ENCODE measurements at places on chromosomes 3 and 15. TPM values are rescaled to one million over a fixed set of nuclear protein-coding genes. Genes with fewer than 3 reads are reported as not detected.

DNA sequence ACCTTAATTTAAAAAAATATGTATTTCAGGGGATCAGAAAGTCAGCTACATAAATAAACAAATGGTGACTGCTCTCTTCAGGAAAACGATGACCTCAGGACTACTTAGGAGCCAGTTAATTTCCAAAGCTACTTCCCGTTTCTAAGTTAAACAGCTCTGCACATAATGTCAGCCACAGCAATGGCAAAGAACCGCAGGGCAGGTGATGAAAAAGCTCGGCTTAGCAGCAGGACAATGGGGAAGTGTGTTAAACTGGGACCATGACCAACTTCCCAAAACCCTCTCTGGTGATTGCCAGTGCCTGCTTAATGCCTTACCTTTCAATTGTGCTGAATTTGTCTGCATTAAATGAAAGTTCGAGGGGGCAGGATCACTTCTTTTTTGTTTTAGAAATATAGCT is 258.9 kb downstream of the FHIT start:
- DNase-seq: no peak
- H3K27ac ChIP-seq: no peak overlapping the region
- no peaks in the 10 kb centered on the region for H3K4me1 ChIP-seq

DNA sequence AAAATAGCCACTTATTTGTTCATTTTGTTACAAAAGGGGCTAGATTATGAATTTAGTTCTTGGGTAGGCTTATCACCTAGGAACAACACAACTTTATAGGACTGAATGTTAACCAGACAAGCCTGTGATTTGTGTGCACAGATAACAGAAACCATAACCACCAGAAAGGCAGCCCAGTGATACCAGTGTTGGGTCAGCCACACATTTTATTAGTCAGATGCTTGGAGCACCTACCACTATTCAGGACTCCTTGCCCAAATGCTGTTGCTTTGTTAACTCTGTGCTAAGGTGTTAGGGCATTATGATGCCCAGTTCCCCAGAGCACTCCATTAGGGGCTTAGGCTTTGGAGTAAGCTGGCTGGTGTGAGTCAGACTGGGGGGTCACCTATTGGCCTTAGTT is 22.5 kb downstream of the PLCL2 start:
- no peak for DNase-seq
- H3K27ac ChIP-seq: peak overlapping the region; percentile 63
- H3K4me3 ChIP-seq: peak overlapping the region; percentile 6
- H3K4me1 ChIP-seq: peaks cover 54% of the 10 kb centered on the region

GRCh38 chr3:29937185-29937584 is 656.3 kb downstream of the RBMS3 start:
- H3K27ac ChIP-seq: no peak overlapping the region
- no peak overlapping the region for H3K4me3 ChIP-seq
- H3K36me3 ChIP-seq: no peaks in the 10 kb centered on the region
- H3K4me1 ChIP-seq: peaks cover 4% of the 10 kb centered on the region

GRCh38 chr3:132210476-132211346 is 106.5 kb upstream of the ACP3 start:
- no peaks in the 10 kb centered on the region for H3K4me1 ChIP-seq
- no peaks in the 10 kb centered on the region for H3K27me3 ChIP-seq
- no peak overlapping the region for H3K27ac ChIP-seq
- H3K4me3 ChIP-seq: no peak overlapping the region
- DNase-seq: no peak
- no peaks in the 10 kb centered on the region for H3K36me3 ChIP-seq

The ITIH1 gene
- 0.33 TPM for total RNA-seq

The GPX1 gene
- 555 TPM for total RNA-seq

DNA sequence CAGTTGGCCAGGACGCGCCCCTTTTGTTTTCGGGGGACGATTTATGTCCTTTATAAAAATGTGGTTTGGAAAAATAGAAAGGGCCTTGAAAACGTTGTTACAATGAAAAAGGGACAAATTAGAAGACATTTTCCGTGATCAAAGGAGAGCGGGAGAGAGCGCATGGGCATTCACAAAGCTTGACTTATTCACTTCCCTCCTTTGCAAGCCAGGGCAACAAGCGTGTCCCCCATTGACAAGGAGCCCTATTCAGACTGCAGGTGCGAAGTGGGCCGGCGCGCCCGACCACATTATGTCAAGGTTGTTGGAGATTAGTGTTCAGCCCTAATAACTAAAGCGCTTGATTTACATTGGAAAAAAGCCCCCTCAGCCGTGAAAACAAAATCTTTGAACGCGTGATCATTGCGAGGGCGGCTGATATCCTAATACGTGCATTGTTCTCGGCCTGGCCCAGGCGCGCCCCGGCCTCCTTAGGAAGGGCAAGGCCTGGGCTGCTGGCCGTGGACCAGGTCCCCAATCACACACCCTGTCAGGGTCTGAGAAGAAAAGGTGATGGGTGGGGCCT is 25.9 kb downstream of the ZIC4 start:
- no peak for DNase-seq
- H3K4me3 ChIP-seq: no peak overlapping the region
- H3K4me1 ChIP-seq: no peaks in the 10 kb centered on the region
- peaks cover 10% of the 10 kb centered on the region for H3K27me3 ChIP-seq

GRCh38 chr3:63946753-63947152 is 34.6 kb upstream of the SCAANT1 start:
- H3K36me3 ChIP-seq: peaks cover 2% of the 10 kb centered on the region
- H3K4me3 ChIP-seq: no peak overlapping the region
- no peak for DNase-seq
- H3K4me1 ChIP-seq: peaks cover 3% of the 10 kb centered on the region
- no peaks in the 10 kb centered on the region for H3K27me3 ChIP-seq

The AHSG gene
- total RNA-seq: 1.2 TPM

- no peak overlapping the region for H3K4me3 ChIP-seq
- H3K27ac ChIP-seq: no peak overlapping the region
- H3K4me1 ChIP-seq: no peaks in the 10 kb centered on the region
- H3K36me3 ChIP-seq: no peaks in the 10 kb centered on the region
These were observed 80.9 kb upstream of the SOX2 start for GRCh38 chr3:181630853-181631252.

- no peak for DNase-seq
- no peaks in the 10 kb centered on the region for H3K27me3 ChIP-seq
- H3K4me3 ChIP-seq: no peak overlapping the region
- H3K36me3 ChIP-seq: no peaks in the 10 kb centered on the region
- H3K27ac ChIP-seq: no peak overlapping the region
These were observed 285.1 kb upstream of the CCDC54 start for GRCh38 chr3:107092121-107092520.

DNA sequence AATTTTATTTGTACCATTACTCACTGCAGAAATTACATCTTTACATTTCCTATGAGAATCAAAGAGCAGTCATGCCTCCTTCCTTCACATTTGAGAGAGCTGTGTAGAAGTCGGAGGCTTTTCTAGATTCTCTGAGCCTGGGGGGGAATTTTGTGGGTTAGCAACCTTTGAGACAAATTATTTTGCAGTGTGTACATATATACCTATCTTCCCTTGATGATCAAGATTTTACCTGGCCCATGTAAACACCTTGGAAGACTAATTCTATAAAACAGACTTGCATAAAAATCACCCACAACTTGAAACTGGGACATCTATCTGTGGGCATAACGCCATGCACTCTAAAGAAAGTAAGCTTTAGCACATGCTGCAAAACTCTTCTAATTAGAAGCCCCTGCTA is 491.5 kb upstream of the MDFIC2 start:
- H3K27me3 ChIP-seq: no peaks in the 10 kb centered on the region
- H3K36me3 ChIP-seq: no peaks in the 10 kb centered on the region
- H3K27ac ChIP-seq: no peak overlapping the region

DNA sequence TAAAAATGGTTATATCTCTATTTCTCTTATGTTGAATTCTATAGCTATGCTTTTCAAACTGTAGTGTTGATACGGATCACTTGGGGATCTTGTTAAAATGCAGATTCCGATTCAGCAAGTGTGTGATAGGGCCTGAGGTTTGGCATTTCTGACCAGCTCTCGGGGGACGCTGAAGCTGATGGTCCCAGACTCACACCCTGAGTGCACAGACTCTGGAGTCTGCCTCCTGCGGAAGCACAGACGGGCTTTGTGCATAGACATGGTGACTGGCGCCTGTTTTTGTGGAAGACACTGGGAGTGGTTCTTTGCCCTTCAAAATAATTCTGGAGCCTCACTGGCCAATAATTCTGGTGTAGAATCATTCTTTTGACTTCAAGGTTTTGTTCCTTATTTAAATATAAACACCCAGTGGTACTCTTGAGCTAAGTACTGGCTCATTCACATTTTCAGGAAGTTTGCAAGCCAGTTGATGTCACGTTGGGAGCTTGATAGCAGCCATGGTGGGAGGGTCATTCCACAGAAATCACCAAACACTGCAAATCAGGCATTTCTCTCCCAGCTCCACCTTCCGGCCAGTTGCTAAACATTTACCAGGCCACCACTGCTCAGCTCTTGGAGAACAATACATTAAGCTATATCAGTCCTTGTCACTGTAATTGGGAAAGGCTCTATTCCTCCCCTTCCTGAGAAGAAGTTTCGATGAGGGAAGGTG is 19.2 kb downstream of the CLDN11 start:
- no peaks in the 10 kb centered on the region for H3K4me1 ChIP-seq
- no peak overlapping the region for H3K27ac ChIP-seq
- DNase-seq: no peak
- H3K36me3 ChIP-seq: no peaks in the 10 kb centered on the region
- peaks cover 2% of the 10 kb centered on the region for H3K27me3 ChIP-seq

DNA sequence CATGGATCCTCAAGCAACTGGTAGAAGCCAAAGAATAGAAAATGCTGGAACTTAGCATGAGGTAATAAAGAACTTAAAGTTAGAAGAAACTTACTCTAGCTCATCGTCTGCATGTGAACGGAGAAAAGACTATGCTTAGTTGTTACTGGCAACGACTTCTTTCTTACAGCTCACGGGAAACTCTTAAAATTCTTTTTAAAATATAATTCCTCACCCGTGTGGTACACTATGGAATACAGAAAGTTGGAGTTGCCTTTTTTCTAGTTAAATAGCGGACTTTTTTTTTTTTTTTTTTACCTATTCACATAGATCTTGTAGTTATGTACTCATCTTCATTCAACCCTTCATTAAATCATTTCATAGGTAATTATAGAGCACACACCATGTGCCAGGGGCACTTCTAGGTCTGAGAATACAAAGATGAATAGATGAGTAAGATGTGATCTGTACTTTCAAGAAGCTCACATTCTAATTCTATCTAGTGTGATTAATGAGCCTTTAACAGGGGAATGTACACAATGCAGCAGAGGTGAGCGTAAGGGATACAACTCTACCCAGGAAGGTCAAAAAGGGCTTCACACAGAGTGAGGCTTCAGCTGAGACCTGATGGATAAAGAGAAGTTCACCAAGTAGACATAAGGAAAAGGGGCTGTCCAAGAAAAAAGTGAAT is 18.4 kb upstream of the KCNMB2 start:
- H3K36me3 ChIP-seq: no peaks in the 10 kb centered on the region
- no peak for DNase-seq
- peaks cover 86% of the 10 kb centered on the region for H3K4me1 ChIP-seq
- H3K4me3 ChIP-seq: peak overlapping the region; percentile 48
- H3K27me3 ChIP-seq: no peaks in the 10 kb centered on the region

The ERC2 gene
- total RNA-seq: 0.16 TPM

DNA sequence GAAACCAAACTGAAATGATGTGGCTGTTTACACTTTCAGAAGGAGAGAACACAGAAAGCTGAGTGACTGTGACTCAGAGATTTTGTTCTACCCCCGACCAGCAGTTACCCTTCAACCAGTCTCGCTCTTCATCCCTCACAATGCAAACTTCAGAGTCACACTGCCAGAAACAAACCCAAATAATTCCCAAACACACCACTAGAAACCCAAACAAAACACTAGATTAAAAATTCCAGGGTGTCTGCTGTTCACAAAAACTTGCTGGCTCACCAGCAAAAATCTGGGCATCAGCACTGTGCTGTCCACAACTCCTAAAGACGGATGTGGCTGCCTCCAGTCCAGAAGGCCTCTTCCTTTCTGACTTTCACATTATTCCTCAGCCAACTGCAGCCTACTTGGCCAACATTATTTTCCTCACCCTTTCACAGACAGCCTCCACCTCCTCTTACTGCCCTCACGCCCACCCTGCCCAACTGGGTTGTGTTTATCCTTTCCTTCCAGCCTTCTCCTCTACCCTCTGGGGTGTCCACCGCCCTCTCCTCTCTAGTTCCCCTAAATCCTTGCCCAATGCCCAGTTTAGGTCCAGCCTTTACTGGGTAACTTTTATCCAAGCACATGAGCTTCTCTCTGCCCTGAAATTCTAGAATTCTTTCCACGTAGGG is 71.4 kb downstream of the MECOM start:
- H3K4me3 ChIP-seq: no peak overlapping the region
- no peak overlapping the region for H3K27ac ChIP-seq
- H3K36me3 ChIP-seq: no peaks in the 10 kb centered on the region

DNA sequence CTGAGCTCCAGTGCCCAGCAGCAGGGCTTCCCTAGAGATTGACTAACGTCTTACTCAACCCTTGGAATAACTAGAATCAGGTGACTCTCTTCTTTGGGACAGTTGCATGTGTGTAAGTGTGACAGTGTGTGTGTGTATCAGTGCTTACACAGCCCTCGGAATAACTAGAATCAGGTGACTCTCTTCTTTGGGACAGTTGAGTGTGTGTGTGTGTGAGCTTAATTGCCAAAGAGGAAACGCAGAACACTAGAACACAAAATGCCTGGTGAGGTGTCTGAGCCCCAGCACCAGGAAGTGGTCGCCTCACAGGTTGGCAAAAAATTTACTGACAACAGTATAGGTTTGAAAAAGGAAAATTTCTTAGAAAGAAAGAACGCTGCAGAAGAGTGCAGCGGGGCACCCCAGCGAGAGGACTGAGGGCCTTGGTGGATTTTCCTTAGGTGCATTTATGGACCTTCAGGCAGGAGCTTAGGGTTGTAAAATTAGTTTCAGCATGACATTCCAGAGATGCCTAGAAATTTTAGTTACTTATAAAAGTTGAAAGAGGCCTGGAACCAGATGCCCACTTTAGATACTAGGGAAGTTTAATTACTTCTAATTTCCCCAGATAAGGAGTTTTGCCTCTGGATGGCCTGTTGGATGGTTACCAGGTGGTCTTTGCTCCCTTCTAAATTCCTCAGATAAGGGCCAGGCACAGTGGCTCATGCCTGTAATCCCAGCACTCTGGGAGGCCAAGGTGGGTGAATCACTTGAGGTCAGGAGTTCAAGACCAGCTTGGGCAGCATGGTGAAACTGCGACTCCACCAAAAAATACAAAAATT is 3.7 kb upstream of the WDR82 start:
- no peaks in the 10 kb centered on the region for H3K27me3 ChIP-seq
- DNase-seq: no peak
- H3K4me3 ChIP-seq: no peak overlapping the region
- no peak overlapping the region for H3K27ac ChIP-seq

The IMPG2 gene
- 0.11 TPM for total RNA-seq

The GMPPB gene
- total RNA-seq: 46.1 TPM

DNA sequence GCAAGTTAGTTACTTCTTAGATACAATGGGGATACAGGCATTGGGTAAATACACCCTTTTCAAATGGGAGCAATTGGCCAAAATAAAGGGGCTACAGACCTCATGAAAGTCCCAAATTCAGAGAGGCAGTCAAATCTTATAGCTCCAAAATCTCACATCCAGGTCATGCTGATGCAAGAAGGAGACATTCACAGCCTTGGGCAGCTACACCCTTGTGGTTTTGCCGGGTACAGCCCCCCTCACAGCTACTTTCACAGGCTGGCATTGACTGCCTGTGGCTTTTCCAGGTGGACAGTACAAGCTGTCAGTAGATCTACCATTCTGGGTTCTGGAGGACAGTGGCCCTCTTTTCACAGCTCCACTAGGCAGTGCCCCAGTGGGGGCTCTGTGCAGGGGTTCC is 17.5 kb upstream of the PLSCR1 start:
- H3K27me3 ChIP-seq: no peaks in the 10 kb centered on the region
- no peak overlapping the region for H3K4me3 ChIP-seq
- H3K27ac ChIP-seq: no peak overlapping the region
- DNase-seq: no peak
- H3K4me1 ChIP-seq: no peaks in the 10 kb centered on the region

The SCAMP5 gene
- total RNA-seq: 24.8 TPM

The OSBPL10 gene
- 0.24 TPM for total RNA-seq

The C3orf62 gene
- total RNA-seq: 4.5 TPM

Data from GM12878 (cell line).